ENCODE measurements at places on chromosomes 7 and 10. TPM values are rescaled to one million over a fixed set of nuclear protein-coding genes. Genes with fewer than 3 reads are reported as not detected.
A peak's percentile ranks its signal among the peaks of the same experiment; 100 is the strongest.

PRLHR gene
- 0.07 TPM for polyA plus RNA-seq

CDCA7L gene
- polyA plus RNA-seq: 187 TPM

DOCK1 gene
- polyA plus RNA-seq: 10.7 TPM

PNLIPRP1 gene
- polyA plus RNA-seq: not detected

TMEM270 gene
- not detected for polyA plus RNA-seq

HSPA12A gene
- 4.4 TPM for polyA plus RNA-seq

CALCR gene
- 0.59 TPM for polyA plus RNA-seq

SCART1 gene
- polyA plus RNA-seq: not detected

LRRC18 gene
- not detected for polyA plus RNA-seq

HHEX gene
- polyA plus RNA-seq: 2.0 TPM

AS3MT gene
- polyA plus RNA-seq: 7.2 TPM

FAM221A gene
- 31.9 TPM for polyA plus RNA-seq

TAS2R41 gene
- polyA plus RNA-seq: not detected

DNA sequence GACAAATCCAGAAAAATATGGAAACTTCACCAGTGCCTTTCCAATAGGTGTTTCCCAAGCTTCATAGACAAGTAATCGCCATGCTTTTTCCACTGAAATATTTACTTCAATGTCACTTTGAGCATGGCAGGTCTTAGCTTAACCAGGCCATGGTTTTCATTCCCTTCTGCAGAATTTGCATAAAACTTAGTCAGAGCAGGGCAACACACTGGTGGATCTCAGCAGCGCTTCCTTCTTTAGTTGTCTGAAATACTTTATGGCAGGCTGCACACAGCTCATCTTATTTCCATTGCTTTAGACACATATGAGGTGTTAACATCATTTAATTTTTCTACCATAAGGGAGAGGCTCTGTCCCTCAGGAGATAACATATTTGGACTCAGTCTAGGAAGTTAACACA is 102.9 kb upstream of the AHR start:
- DNase-seq: no peak

- no peak for DNase-seq
Measured at GRCh38 chr10:70378122-70378521, 4.3 kb downstream of the LRRC20 start.

GRCh38 chr10:23396695-23397094 is 42.2 kb upstream of the OTUD1 start:
- DNase-seq: no peak

DNA sequence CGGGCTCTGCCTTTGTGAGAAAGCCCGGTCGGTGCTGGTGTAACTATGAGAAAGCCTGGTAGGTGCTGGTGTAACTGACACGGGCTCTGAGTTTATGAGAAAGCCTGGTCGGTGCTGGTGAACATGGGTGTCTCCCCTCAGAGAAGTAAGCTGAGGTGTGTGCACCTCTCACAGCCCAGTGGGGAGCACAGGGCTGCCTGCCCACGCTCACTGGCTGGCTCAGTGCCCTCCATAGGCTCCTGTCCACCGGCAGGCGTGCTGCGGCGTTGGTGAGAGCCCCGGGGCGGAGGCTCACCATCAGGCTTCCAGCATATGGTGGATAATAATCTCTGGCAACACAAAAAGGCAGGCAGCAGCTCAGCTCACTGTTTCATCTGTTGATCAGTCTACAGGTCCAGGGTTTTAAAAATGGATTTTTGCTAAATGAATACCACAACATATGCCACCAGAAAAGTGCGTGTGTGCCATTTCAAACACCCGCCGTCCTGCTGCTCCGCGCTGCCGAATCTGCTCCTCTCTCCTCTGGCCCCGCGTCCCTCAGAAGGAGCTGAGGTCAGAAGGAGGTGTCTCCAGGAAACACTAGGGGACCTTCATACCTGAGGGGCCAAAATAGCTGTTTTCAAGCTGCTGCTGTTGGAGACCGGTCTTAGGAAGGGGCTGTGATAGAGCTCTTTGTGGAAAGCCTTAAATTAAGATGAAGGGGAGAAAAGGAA is 365.7 kb downstream of the DNAJB6 start:
- DNase-seq: no peak

GRCh38 chr10:29026065-29026797 is 262.6 kb upstream of the LYZL1 start:
- DNase-seq: peak; percentile 92

- peak; percentile 75 for DNase-seq
Measured at GRCh38 chr7:43511029-43511428, 71.9 kb upstream of the STK17A start.

- DNase-seq: no peak
Measured at GRCh38 chr7:128941323-128941890, 3.7 kb downstream of the IRF5 start.

DNA sequence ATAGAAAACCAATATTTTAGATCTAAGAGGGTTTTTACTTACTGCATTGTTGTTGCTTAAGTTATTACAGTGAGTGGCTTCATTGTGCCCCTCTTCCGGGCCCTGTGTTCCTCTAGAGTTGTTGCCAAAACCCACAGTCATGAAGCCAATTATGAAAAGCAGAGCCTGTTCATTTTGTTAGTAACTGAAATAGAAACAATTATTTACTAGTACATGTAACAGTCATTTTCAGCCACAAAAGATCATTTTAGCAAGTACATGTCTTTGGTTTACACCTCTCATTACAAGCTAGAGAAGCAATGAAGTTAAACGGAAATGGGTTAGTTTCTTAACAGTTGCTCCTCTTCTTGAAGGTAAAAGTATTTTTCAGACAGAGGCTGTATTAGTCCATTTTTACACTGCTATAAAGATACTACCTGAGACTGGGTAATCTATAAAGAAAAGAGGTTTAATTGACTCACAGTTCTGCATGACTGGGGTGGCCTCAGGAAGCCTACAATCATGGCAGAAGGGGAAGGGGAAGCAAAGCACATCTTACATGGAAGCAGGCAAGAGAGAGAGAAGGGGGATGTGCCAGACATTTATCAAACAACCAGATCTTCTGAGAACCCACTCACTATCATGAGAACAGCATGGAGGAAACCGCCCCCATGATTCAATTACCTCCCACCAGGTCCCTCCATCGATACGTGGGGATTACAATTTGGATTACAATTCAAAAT is 380.5 kb downstream of the SFMBT2 start:
- DNase-seq: no peak

DNA sequence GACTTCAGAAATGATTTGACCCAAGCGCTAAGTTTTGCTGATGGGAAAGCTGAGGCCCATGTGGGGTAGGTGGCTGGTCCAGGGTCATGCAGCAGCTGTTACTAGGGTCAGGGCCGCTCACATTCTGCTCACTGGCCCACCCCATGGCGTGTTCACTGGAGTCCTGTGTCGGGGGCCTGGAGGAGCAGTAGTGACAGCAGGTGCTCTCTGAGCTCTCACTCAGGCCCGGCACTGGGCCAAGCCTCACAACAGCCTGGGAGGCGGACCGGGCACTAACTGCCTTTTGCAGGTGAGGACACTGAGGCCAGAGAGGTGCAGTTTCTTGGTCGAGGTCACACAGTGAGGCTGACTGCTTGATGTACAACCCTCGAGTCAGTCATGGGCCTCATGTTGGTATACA is 82.7 kb downstream of the GLRX3 start:
- no peak for DNase-seq

DNA sequence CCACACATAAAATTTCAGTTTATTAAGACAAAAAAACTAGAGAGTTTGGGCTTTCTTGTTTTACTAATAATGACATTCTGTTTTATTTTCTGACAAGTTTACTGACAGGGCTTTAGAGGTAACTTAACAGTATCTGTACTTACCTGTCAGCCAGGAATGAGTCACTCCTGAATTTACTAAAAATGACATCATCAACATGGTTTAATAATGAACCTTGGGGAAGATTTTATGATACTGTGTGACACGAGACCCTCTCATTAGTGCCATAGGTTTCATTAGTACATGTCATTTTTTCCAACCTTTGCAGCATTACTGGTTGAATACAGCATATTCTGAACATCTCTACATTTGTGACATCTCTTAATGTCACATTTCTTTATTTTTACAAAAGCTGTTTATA is 131.1 kb downstream of the KCND2 start:
- DNase-seq: no peak

DNA sequence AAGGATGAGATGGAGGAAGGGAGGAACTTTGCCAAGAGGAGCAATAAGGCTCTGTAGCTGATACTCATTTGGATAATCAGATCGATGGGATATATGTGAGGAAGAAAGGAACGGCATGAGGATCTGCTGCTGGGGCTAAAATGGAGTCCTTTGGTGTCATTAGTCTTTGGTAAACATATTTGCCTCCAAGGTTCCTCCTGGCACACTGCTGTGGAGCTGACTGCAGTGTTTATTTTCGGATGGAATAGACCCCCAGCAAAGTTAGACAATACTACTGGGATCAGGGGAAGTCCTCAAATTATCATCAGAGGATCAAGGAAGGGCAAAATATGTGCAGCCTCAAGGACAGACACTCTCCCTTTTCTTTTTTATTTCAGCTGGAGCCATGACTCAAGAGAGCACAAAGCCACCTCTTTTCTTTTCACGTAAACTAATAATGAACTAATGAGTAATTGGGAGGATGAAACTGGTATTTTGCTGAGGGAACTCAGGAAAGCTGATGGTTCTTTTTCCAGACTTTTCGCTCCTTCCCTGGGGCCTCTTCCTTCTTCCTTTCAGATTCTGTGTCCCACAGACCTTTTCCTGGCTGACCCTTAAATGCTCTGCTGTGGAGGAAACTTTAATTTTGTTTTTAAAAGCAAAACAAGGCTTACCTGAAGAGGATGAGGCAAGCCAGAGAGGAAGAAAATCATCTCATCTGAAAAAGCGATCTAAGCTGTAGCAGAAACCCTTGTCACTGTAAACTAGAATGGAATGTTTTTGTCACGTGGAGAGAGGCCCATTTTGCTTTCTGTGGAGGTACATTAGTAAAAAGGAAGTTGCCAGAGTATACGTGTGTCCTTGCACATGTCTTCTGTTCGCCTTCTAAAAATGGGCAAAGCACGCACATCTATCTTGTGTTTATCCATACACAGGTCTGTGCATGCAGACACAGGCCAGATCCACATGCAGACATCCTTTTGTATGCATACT is 33.3 kb downstream of the LRMDA start:
- no peak for DNase-seq

DNA sequence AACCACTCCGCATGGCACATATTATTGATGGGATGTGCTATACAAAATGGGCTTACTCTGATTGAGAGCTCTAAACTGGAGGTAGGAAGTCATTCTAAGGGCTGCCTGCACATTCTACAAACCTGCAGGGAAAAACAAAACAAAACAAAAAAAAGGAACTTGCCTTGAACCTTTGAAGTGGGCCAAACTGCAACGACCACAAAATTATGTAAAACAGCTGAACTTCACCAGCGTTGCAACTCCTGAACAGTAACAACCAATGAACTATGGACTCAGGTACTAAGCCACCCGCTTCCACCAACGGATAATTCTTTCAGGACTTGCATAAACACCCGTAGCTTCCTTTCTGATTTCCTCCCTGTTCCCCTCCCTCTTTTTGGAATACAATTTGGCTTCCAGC is 80.4 kb downstream of the ZNF248 start:
- peak; percentile 0 for DNase-seq

GRCh38 chr7:53246957-53247356 is 211.5 kb downstream of the POM121L12 start:
- no peak for DNase-seq

- no peak for DNase-seq
Measured at GRCh38 chr7:100679129-100679926, 5.8 kb downstream of the GNB2 start.

DNA sequence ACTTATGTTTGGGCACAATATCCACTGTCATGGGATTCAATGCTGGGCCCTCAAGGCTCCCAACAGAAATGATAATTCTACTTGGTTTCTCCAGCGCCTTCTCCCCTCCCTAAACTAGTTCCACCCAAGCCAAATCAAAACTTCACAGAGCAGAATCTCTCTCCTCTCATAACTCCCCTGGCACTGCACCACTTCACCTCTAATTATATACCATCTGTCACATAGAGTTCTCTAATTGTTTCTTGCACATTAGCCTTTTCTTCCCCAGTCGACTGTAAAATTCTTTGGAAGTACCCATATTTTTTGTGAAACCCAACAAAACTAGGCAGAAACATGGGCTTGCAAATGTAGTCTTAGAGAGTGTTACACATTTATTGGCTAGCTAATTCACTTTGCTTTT is 8.1 kb downstream of the SGMS1 start:
- no peak for DNase-seq

- no peak for DNase-seq
Measured at GRCh38 chr7:131956864-131957263, 400.4 kb upstream of the PODXL start.

DNA sequence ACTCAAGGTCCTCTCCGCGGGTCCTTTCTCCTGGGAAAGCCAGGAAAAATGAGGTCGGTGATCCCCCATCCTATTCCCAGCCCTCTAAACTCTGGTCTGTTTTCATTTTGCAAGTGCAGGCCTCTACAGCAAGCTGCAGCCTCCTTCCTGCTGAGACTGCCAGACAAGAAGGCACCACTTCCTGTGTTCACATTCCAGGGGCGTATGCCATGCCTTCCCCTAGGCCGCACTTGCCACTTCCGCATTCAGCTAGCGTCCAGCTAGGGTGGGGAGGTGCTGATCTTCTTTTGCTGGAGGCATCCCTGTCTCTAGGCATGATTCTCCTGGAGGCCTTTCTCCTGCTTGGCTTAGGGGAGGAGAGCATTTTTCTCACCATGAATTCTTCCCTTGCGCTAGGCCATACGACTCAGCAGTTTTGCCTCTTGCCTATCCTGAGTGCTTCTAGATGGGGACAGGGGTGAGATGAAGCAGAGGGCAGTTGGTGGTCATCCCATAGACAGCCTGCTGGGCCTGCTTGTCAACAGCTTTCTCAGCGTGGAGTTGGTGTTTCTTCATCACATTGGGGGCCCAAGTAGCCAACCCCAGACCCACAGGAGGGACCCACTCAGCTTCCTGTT is 328.9 kb downstream of the RPS24 start:
- no peak for DNase-seq

- DNase-seq: no peak
Measured at GRCh38 chr7:66150471-66150870, 35.8 kb downstream of the CRCP start.

DNA sequence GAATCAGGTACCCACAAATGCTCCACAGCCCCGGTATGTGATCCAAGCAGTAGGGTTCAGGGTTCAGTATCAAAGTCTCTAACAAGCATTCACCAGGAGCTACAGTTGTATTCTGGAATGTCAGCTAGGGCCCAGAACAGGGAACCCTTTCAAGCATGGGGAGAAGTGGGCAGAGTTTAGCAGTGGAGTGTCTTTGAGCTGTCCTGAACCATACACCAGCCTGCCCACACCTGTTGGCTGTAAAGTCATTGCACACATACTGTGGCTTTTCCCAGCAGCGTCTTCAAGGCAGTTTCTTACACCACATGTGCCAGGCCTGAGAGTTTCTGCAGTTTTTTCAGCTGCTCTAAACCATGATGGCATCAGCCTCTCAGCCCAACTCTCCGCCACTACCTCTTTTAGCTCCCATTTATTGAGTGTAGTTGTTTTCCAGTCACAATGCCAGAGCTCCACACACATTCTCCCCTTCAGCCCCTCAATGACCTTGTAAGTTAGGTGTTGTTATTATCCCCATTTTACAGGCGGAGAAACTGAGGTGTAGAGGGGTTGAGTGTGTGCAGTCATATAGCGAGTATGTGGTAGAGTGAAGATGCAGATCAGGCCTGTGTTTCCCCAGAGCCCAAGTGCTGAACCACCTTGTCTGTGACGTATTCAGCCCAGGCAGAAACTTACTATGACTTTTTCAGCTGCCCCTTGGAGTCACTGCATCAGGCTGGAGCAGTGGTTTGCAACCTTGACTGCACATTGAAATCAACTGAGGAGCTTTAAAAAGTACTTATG is 83.1 kb downstream of the CHN2 start:
- DNase-seq: no peak

- no peak for DNase-seq
Measured at GRCh38 chr7:22332461-22332870, 24.5 kb downstream of the RAPGEF5 start.
